M059J (cell line): ENCODE measurements at places on chromosomes 16 and 17. TPM values are rescaled to one million over a fixed set of nuclear protein-coding genes. Genes with fewer than 3 reads are reported as not detected.
A peak's percentile ranks its signal among the peaks of the same experiment; 100 is the strongest.

DNA sequence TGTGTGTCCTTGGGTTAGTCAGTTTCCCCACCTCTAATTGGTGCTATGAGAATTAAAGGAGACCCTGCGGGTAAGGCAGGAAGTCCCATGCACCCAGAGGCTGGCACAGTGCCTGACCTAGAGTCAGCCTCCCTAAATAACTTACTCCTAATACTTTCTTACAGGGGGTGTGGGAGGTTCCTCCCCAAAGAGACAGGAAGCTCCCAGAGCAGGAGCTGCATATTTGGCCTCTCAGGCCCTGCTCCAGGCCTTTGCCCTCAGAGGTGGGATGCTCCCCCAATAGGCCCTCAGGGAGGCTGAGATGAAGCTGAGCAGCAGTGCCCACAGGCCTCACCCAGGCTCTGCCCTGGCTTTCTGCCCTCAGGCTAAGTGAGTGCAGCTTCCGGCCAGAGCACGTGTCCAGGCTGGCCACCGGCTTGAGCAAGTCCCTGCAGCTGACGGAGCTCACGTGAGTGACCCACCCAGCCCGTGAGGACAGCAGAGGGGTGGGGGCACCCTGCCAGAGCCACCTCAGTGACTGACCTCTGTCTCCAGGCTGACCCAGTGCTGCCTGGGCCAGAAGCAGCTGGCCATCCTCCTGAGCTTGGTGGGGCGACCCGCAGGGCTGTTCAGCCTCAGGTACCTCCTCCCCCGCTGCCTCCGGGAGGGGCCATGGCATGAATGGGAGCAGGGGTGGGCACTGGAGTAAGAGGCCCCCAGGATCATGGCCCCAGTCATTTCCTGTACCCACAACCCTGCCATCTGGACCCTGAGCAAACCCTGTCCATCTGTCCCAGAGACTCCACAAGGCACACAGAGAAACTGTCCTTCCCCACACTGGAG, 31.1 kb upstream of the CPNE2 start:
- peak; percentile 92 for DNase-seq

- DNase-seq = no peak
Measured at GRCh38 chr17:80599546-80600305, 55.1 kb downstream of the RPTOR start.

DNA sequence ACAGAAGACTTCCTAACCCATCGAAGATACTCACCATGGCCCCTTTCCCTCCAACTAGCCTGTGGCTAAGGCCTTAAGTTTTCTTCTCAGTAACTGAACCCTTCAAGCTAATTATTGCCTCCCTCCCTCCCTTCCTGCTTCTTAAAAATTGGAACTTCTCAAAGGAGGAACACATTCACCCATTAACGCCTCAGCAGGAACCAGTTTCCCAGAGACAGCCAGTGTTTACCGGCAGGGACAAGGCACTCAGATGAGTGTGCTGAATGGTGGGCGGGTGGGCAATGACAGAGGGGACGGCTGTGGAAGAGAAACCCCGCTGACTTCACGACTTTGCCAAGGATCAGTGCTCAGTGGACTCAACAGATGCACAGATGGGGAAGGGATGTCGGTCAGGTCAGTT, 20.3 kb downstream of the PITPNA start:
- DNase-seq = no peak

RDM1 gene
- 4.9 and 7.7 TPM in 2 replicates for total RNA-seq

SMIM36 gene
- total RNA-seq = not detected in 2 replicates

DNA sequence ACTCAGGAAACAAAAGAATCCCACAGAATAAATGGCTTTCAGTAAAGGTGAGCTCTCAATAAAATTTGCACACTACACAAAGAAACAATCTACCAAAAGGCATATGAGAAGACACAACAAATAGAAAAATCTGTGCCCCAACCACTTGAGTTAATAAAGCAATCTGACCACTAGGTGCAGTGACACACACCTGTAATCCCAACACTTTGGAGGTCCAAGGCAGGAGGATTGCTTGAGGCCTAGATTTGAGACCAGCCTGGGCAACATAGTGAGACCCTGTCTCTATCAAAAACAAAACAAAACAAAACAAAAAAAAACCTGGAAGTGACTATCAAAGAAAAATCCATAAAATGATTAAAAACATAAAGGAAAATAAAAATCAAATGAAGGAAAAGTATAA, 9.6 kb upstream of the ABCA5 start:
- no peak for DNase-seq
